ENCODE measurements at places on chromosomes 5 and 9.

GRCh38 chr5:117955831-117956230 lies 1032.5 kb downstream of the DTWD2 start:
- peak; percentile 68 for DNase-seq

DNA sequence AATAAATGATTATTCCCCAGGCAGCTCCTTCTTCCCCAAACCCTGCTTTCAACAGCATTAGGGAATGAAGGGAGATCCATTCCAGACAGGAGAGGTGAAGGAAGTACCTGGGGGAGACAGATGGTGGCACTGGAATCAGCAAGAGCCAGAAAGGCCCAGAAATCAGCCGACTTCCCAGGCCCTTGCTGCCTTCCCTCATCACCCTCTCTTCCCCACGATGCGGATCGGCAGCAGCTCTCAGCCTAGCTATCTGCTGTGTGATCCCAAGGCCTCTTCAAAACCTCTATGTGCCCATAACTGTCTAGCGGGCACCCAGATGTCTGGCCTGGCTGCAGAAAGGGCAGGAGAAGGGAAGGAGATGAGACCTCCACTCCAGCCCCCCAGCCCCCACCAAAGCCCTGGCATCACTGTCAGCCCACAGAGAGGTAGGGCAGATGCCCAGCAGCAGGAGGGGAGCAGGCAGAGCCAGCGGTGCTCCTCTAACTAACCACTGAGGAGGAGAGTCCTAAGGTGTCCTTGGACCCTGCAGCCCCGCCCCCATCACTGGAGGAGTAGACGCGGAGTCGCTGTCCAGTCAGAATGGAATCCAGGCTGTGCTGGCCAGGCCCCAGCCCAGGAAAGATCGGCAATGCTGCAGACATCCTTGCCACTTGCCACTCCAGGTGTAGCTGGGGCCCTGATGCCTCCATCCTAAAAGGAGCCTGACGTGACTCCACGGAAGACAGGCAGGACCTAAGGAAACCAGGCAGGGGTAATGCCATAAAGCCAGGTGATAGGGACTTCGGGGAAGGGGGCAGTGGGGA lies 12.7 kb downstream of the CNTFR start:
- DNase-seq, result no peak

DNA sequence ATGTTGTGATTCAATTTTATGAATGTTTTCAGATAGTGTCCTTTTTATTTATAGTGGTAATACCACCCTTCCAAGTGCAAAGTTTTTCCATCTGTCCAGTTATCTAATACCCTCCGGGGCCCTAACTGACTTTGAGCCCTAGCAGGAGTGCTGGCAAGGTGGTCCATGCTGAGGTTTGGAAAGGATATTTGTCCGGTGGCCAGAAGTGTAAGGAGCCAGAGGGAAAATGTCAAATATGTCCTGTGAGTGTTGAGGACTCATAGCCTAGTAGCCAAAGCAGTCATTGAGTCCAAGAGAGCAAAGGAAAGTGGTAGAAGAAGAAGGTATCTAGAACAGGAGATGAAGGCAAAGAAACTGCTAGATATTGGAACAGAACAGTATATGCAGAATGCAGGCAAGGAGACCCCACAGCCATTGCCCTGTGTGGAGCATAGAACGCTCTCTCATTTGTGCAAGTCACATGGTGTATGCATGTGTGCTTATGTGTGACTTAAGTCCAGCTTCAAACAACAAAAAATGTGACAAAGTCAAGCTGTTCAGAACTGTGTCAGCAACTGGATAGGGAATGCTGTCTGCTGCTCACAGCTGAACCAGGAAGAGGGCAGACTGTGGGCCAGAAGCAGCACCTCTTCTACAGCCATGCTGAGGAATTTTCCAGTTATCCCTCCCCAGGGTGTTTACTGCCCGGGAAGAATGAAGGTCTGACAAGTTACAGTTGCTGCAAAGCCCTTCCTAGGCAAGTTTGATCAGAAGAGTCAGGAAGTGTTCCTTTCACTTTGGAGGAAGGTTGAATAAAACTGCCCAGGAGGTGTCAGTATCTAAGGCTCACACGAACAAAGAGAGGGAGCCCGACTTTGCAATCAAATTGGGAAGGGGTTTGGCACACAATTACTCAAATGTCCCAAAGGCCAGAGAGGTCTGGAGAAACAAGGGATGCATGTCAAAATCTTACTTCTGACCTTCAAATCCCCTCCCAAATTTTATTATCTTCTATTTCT lies 463.3 kb upstream of the DMAC1 start:
- no peak for DNase-seq

DNA sequence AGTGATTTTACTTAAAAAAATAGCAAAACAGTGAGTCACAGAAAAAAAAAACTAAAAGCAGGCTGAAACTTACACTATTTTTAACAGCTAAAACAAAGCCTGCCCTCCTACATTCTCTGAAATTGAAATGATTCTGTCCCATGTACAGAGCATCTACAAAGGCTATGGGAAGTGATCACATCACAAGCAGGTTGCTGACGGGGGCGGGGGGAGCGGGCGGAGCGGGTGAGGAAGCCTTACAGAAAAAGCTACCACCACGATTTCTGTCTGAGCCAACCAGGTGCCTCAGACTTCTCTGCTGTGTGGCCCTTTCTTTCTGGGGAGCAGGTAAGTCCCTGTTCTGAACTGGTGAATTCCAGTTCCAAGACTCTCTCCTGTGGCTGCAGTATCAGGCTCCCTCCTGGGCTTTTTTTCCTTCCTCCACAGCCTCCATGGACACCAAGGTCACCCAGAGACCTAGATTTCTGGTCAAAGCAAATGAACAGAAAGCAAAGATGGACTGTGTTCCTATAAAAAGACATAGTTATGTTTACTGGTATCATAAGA lies 104.9 kb downstream of the ANKRD18B start:
- DNase-seq, result no peak

- DNase-seq, result no peak
Observed at GRCh38 chr5:179858241-179858585, 404 bp downstream of the MRNIP start.

GRCh38 chr5:67363963-67364362 lies 167.4 kb upstream of the CD180 start:
- DNase-seq, result no peak

Measured in suprapubic skin (tissue), 4 donors.